ENCODE measurements at places on chromosomes 3 and 15.

DNA sequence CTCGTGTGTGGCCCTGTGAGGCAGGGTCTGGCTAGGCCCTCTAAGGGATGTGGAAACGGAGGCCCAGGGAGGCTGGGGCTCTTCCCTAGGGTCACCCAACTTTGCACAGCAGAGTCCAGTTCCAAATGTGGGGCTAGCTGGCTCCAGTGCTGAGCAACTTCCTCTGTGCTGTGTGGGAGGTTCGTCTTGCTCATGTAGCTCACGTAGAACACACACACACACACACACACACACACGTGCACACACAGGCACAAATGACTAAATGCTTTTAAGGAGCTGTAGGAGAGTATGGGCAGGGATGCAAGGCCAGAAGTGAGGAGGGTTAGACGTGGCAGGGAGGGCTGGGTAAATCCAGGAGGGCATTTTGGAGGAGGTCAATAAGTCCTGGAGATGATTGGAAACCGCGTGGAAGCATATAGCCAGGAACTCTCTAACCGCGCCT, 213.8 kb downstream of the RPLP1 start:
- no peak for DNase-seq

DNA sequence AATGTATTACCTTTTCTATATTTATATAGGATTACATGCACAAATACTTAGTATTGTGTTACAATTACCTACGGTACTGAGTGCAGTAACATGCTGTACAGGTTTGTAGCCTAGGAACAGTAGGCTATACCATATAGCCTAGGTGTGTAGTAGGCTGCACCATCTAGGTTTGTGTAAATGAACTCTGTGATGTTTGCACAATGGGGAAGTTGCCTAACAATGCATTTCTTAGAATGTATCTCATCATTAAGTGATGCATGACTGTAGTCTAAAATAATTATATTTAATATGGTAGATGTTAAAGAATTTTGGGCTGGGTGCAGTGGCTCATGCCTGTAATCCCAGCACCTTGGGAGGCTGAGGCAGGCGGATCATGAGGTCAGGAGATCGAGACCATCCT, 281.0 kb downstream of the KLF13 start:
- DNase-seq = no peak

DNA sequence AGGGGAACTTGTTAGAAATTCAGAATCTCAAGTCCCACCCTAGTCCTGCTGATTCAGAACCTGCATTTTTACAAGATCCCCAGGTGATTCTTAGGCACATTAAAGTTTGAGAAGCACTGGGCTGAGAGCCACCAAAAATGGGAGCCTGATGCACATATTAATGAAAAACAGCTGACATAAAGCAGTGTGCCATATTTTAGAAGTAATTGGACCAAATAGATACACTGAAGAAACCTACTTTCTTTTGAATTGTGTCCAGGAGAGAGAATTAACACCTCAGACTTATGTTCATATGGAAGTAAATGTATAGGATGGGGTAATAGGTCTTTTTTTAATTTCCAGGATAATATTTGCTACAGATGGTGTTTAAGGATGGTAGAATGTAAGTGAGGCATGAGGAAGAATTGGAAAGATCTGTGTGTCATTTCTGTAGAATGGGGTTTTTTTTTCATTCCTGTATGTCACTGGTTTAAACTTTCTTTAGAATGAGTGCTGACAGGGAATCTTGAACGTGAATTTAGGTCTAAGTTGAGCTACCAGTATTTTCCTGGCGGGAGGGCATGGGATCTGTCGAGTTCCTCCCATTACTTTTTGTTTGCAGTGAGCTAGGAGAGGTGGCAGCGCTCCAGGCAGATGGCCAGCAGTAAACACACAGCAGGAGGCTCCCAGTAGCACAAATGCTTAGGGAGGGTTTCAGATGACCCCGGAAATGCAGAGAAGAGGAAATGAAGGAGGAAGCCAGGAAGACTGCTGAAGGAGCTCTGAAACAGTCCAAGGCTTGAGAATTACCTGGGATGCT, 185.6 kb downstream of the PLCL2 start:
- DNase-seq = peak; percentile 59

DNA sequence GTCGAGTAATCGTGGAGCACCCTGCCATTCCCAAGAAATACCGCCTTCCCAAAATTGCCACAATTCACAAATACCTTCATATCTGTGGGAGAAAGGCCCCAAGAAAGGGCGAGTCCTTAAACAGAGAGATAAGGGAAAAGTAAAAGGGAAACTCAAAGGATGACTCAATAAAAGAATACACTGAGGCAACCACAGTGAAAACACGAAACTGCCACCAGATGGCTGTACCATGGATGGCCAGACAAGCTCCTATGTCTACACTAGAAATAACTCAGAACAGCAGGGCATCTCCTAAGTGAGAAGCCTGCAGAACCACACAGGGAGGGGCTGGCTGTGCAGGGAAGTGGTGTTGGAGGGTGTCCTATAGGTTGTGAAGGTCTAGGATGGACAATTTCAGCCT, 25.0 kb downstream of the SRGAP3 start:
- DNase-seq = no peak

DNA sequence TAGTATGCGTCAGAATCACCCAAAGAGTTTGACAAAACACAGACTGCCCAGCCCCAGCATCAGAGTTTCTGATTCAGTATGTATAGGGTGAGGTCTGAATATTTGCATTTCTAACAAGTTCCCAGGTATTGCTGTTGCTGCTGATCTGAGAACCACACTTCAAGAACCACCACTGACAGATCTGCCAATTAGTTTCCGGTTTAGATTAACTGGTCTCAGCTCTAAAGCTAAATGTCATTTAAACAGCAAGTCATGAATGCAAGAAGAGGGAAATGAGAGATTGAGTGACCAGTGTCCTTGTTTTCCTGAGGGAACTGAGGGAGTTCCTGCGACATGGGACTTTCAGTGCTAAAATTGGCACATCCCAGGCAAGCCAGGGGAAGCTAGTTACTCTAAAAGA, 305.0 kb downstream of the ZNF385D start:
- no peak for DNase-seq

All from NCI-H1105 (cell line).